Activated CD8-positive, alpha-beta T cell treated with anti-CD3 and anti-CD28 coated beads for 36 hours (primary cell): ENCODE measurements at places on chromosomes 5 and 9. TPM values are rescaled to one million over a fixed set of nuclear protein-coding genes. Genes with fewer than 3 reads are reported as not detected.

GRCh38 chr9:133121198-133121914 lies at the start of gene RALGDS:
RALGDS (minus strand) TSS chr9:133121240; CDS start chr9:133121154, 86 bp downstream.
- peak; percentile 91 for DNase-seq

SLC1A3 gene
- total RNA-seq: 0.34 TPM

OSMR gene
- not detected for total RNA-seq

TMEM215 gene
- not detected for total RNA-seq

DNA sequence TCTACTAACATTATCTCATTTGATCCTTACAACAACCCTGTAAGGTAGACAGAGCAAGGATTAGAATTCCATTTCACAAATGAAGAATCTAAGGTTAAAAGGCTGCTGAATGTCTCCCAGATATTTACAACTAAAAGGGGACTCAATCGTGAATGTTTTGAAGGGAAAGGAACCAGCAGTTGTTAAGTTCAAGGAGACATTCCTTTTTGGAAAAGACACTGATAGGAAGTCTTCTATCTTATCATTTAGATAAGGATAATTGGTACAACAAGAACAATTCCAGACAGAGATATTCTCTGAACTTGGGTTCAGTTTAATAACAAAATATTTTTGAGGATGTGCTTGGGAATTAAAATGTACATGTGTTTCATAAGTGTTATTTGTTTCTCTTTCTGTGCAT lies 37.5 kb upstream of the CER1 start:
- DNase-seq: no peak

DNA sequence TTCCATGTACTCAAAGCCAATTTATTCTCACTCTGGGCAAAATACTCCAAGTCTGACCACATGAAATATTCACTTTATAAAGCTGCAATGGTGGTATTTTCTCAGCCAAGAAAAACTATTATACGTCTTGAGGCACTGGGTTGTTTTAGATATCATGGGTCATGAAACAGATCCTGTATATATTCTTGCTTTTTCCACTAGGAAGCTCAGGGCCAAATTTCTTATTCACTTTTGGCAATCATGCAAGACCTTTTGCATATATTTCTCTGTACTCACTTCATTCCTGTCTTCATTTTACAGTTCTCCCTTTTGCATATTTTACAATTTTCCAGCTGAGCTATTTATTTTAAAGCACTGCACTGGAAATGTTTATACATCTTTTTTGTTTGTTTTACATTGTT lies 49.8 kb downstream of the GABBR2 start:
- DNase-seq: no peak

GRCh38 chr5:9644630-9645029 lies 14.5 kb upstream of the TAS2R1 start:
- no peak for DNase-seq

- peak; percentile 37 for DNase-seq
These were observed 32.0 kb upstream of the SPTLC1 start for GRCh38 chr9:92147030-92147851.

- no peak for DNase-seq
These were observed 10.8 kb upstream of the FER start for GRCh38 chr5:108736855-108737254.

TGFBI gene
- not detected for total RNA-seq

GRCh38 chr5:141973871-141974595 lies 5.1 kb downstream of the RNF14 start:
- no peak for DNase-seq

GRCh38 chr5:65382582-65382981 lies 99.1 kb downstream of the ADAMTS6 start:
- DNase-seq: no peak

- no peak for DNase-seq
These were observed 6.7 kb upstream of the CAST start for GRCh38 chr5:96655506-96655905.
